Aortic smooth muscle cell (primary cell): ENCODE measurements at places on chromosomes 7 and 10. TPM values are rescaled to one million over a fixed set of nuclear protein-coding genes. Genes with fewer than 3 reads are reported as not detected.

The C7orf57 gene
- under 0.01 TPM in 1 of 2 replicates, not detected in the other for total RNA-seq

The PON1 gene
- total RNA-seq, result not detected in 2 replicates

The SLC13A1 gene
- not detected in 2 replicates for total RNA-seq

The SFRP4 gene
- total RNA-seq, result 13.7 and 35.0 TPM in 2 replicates

The IFIT2 gene
- total RNA-seq, result 6.3 and 10.6 TPM in 2 replicates

The RAPGEF5 gene
- total RNA-seq, result 39.3 and 48.9 TPM in 2 replicates

The VSTM4 gene
- total RNA-seq, result 5.2 TPM in 2 replicates

The RGR gene
- total RNA-seq, result not detected in 2 replicates

The CDNF gene
- 2.0 and 2.1 TPM in 2 replicates for total RNA-seq

The DYNC1I1 gene
- total RNA-seq, result 3.2 and 3.5 TPM in 2 replicates

The GPNMB gene
- total RNA-seq, result 172 and 285 TPM in 2 replicates

The TLX1 gene
- total RNA-seq, result not detected in 2 replicates

The OR6B1 gene
- not detected in 2 replicates for total RNA-seq
